ENCODE measurements at places on chromosomes 1 and 21.
A peak's percentile ranks its signal among the peaks of the same experiment; 100 is the strongest.

DNA sequence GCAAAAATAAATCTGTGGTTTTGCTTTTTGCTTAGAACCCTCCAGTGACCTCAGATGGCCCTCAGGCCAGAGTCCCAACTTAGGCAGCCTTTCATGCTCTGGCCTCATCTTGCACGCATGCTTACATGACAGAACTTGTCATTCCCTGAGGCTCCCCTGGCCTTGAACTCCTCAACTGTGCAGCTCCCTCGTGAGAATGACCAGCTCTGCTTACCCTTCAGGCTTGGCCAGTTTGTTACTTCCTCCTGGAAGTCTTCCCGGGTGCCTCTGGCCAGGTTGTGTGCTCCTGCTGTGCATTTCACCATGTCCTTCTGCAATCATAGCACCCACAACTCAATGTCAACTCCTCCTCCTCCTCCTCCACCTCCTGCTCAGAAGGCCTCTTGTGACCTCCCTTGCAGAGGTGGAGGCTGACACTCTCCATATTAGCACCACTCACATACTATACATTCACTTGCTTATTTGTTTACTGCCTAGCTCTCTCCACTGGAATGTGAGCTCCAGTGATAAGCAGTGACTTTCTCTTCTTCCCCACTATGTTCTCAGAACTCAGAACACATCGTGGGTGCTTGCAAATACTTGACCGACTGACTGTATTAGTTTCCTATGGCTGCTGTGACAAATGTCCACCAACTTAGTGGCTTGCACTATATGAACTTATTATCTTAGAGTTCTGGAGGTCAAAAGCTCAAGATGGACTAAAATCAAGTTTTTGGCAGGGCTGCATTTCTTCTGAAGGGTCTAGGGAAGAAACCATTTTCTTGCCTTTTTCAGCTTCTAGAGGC is 41.9 kb downstream of the RCSD1 start:
- DNase-seq, result no peak

DNA sequence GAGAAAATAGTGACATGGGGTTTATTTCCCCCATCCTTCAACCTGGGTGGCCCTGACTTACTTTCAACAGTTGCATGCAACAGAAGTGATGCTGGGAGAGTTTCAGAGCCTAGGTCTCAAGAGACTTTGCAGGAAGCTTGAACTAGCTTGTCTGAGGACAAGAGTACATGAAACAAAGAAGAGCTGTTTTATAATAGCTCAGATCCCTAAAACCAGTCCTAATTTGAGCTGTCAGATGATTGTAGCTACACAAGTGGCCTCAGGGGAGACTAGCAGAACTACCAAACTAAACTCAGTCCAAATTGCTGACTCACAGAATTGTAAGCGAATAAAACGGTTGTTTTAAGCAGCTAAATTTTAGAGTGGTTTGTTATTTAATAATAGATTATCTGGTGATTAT is 17.1 kb downstream of the RC3H1 start:
- no peak for DNase-seq

GRCh38 chr1:59798600-59798999 is 16.1 kb upstream of the HOOK1 start:
- DNase-seq, result no peak

- DNase-seq, result no peak
Measured at GRCh38 chr1:6625584-6626149, 999 bp downstream of the THAP3 start.

DNA sequence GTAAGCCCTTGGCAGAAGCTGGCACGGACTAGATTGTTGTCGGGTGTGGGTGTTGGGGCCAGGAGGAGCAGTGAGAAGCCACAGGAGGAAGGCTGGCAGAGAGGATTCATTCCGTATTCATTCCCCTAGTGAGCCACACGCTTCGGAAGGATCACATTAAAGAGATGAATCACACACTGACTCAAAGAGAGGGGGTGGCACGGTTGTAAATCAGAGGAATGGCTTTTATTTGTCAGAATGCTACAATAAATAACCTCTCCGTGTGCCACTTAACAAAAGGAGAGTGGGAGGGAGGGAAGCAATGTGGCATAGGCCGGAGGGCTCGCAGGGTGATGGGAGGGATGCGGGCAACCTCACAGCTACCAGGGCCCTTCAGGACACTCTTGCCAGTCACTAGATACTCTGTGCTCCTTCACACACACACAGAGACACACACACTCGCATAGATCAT is 135.5 kb downstream of the HIVEP3 start:
- no peak for DNase-seq

DNA sequence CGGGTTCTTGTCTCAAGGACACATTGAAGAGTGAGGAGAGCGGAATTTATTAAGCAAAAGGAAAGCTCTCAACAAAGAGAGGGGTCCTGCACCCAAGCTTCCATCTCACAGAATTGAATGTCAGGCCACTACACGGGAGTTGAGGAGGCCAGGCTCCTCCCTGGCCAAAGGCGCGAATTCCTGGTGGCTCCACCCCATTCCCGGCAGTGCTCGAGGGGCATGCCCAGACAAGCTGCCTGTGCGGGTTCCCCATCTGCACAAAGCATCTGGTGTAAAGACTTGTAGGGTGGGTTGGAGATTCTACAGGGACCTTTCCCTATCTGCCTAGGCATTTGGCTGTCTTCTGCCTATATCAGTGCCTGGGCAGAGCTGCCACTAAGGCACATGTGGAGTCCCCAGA is 648.5 kb upstream of the PKN2 start:
- no peak for DNase-seq

GRCh38 chr1:68908316-68908715 is 411.4 kb upstream of the DEPDC1 start:
- DNase-seq, result no peak

DNA sequence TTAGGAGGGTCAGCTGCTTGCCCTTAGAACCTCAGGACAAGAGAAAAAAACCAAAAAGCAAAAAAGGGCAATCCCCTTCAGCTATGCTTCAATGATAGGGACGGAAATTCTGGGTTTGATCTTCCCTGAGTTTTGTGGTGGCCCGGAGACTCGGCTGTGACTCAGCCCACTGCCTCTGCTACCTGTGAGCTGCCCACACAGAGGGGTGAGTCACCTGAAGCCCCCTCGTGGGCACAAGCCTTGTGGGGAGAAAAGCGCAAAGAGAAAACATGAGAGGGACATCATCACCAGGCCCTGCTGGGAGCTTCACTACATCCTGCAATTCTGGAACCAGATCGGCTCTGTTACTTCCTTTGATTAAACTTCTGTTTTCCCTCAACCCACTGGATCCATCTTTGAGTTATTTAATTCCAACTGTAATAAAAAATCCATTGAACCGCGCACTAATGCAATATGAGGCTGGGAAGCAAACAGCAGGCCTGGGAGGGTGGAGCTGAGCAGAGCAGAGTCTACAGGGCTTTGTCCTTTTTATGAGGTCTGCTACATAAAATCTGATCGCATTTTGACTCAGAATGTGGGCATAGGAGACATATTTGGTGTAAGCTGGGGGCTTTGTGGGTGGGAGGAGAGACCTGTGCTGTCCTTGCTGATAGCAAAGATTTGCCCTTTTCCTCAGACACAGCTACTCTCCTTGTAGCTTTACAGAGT is 58.7 kb upstream of the STUM start:
- no peak for DNase-seq

- DNase-seq, result no peak
Measured at GRCh38 chr1:171929121-171929520, 87.8 kb downstream of the DNM3 start.

DNA sequence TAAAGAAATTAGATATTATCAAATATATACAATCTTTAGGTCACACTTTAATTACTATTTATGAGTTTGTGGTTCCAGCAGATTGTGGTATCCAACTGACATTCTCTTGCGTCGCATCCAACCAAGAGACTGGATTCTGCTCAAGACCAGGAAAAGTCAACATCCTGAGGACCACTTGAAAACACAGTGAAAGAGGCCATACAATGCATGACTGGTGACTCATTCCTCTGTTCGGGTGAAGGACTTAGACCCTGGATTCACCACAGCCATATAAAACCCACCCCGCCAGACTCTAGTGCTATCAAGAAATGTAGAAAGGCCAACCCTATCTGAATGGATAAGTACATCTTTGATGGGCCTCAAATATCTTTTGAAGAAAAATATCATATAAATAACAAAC is 14.5 kb upstream of the CFHR4 start:
- no peak for DNase-seq

GRCh38 chr21:45516071-45516670 is 26.1 kb downstream of the SLC19A1 start:
- no peak for DNase-seq

DNA sequence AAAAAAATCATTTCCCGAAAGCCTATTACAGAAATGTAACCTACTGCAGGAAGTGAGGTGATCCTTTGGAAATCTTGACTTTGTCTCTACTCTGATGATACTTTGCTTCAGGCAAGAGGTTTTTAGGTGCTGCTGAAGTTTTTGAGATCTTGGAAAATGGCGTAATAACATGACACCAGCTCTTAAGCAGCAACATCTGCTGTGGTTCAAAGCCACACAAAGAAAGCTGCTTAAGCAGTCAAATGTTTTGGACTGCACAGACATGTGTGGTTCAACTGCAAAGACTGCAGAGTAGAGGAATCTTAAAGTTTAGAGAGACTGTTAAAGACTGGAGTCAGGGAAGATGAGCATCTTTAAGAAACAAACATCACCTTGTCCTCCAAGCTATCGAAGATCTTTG is 139.0 kb downstream of the RASAL2 start:
- no peak for DNase-seq

- no peak for DNase-seq
Measured at GRCh38 chr21:46517361-46517760, 58.7 kb downstream of the DIP2A start.

GRCh38 chr1:102872097-102872496 is 236.2 kb downstream of the COL11A1 start:
- DNase-seq, result no peak

DNA sequence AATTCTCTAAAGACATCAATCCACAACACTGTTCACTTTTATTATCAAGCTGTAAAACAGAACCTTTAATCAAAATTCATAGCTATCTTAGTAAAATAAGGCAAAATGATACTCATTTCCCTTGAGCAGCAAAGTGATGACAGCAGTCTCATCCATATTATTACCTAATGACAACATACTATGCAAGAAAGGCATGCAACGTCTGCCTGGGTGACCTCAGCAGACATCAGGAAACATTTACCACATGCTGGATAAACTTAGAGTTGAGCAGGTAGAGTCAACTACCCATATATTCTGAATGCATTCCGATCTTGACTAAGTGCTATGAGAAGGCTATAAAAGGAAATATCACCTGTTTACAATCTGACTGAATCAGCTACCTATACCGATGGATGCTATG is 145.1 kb downstream of the SIPA1L2 start:
- no peak for DNase-seq

DNA sequence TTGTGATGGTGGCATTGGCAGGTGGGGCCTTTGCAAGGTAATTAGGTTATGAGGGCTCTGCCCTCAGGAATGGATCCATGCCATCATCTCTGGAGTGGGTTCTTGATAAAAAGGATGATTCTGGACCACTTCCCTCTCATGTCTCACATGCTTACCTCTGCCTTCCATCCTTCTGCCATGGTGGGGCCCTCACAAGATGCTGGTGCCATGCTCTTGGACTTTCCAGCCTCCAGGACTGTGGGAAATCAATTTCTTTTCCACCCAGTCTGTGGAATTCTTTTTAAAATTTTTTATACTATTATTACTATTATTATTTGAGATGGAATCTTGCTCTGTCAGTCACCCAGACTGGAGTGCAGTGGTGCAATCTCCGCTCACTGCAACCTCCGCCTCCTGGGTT is 57.3 kb downstream of the ACBD3 start:
- no peak for DNase-seq

GRCh38 chr1:66764994-66765578 is 12.8 kb downstream of the DYNLT5 start:
- peak; percentile 44 for DNase-seq

Data from NCI-H748 treated with DMSO at 0.1 percent for 48 hours (cell line).